Aorta (tissue), 5 donors: ENCODE measurements at places on chromosomes 3 and 15. TPM values are rescaled to one million over a fixed set of nuclear protein-coding genes. Genes with fewer than 3 reads are reported as not detected.

HDAC11 gene
- 19.9 TPM for total RNA-seq

- no peak for DNase-seq
- no peaks in the 10 kb centered on the region for H3K27me3 ChIP-seq
- H3K27ac ChIP-seq: no peak overlapping the region
- no peak overlapping the region for H3K4me3 ChIP-seq
Observed at GRCh38 chr3:60756241-60757030, 494.8 kb downstream of the FHIT start.

- no peak overlapping the region for H3K4me3 ChIP-seq
- no peaks in the 10 kb centered on the region for H3K36me3 ChIP-seq
- no peaks in the 10 kb centered on the region for H3K4me1 ChIP-seq
Observed at GRCh38 chr3:59876533-59877062, 826.8 kb upstream of the CFAP20DC start.

DNA sequence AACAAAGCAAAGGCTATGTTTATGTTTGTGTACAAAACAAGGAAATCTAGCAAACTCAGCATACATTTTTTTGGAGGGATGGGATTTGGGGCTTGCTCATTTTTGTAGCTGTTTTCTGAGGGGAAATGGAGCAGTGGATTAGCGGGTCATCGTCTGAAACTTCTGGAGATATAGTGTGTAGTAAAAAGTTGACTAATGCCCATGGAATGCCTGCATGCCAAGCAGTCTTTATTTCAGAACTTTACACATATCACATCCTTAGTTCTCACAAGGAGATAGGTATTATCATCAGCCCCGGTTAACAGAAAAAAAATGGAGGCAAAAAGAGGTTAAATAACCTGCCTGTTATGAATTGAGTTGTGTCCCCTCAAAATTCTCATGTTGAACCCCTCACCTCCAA is 47.1 kb downstream of the ATP13A4 start:
- DNase-seq: no peak
- no peak overlapping the region for H3K4me3 ChIP-seq
- no peaks in the 10 kb centered on the region for H3K36me3 ChIP-seq
- H3K4me1 ChIP-seq: no peaks in the 10 kb centered on the region

STAC gene
- total RNA-seq: 12.5 TPM

GRCh38 chr3:127195417-127195816 is 2.5 kb downstream of the PRR23E start:
- no peaks in the 10 kb centered on the region for H3K27me3 ChIP-seq
- H3K27ac ChIP-seq: no peak overlapping the region
- H3K4me1 ChIP-seq: no peaks in the 10 kb centered on the region
- no peak for DNase-seq
- H3K4me3 ChIP-seq: no peak overlapping the region
- H3K36me3 ChIP-seq: no peaks in the 10 kb centered on the region

DNA sequence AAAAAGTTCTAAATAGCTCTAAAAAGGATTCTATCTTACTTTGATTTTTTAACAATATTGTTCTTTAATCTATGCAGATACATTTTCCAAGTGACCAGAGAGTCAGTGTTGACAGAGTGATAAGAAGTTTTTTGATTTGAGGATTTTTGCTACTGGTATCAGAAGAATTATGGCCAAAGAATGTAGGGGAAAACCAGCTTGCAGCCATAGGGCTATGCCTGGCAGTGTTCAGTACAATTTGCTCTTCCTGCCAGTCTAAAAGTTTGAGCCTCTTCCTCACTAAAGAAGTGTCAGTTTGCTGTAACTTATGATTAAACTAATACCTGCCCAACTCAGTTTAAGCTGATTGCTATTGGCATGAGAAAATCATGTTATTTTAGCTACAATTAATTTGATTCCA is 35.3 kb upstream of the FSIP1 start:
- DNase-seq: no peak
- H3K4me3 ChIP-seq: no peak overlapping the region
- no peaks in the 10 kb centered on the region for H3K4me1 ChIP-seq
- no peaks in the 10 kb centered on the region for H3K27me3 ChIP-seq
- H3K36me3 ChIP-seq: no peaks in the 10 kb centered on the region

GRCh38 chr3:95731753-95732152 is 1082.6 kb upstream of the EPHA6 start:
- H3K36me3 ChIP-seq: no peaks in the 10 kb centered on the region
- H3K4me3 ChIP-seq: no peak overlapping the region

- H3K27me3 ChIP-seq: no peaks in the 10 kb centered on the region
- no peak overlapping the region for H3K4me3 ChIP-seq
- no peaks in the 10 kb centered on the region for H3K36me3 ChIP-seq
- DNase-seq: no peak
Observed at GRCh38 chr3:5021116-5022092, 42.2 kb downstream of the BHLHE40 start.

DNA sequence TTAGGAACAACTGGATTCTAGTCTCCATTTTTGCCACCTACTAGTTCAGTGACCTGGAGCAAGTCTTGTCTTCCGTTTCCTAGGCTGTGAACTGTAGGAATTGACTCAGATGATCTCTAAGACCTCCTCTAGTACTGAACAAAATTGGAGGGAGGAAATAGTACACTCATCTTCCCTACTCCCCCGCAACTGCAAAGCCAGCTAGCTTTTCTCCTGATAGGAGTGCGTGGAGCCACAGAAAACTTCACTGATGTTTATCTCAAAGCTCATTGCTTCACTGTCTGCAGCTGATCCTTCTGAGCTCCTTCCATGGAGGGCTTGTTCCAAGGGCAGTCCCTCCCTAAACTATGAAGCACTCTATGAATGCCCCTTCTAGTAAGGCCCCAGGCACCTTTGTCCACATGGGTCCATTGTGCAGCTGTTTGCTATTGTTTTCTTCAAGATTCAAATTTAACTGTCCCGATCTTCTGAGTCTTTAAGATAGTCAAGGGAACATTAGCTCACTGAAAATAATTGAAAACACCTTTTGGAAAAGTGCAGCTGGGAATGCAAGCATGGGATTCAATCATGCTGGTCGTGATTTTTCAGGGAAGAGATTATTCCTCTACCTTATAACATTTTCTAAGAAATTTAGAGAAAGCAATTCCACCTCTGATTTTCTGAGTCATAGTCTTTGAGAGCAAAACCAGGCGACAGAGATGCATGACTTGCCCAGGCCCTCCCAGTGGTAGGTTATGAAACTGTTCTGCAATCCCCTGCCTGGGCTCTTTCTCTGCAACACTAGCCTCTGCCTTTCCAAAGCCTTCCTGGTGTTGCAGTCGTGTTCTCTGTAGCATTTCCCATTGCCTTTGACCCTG is 24.3 kb downstream of the FILIP1L start:
- DNase-seq: no peak
- no peaks in the 10 kb centered on the region for H3K27me3 ChIP-seq
- H3K4me3 ChIP-seq: no peak overlapping the region
- H3K4me1 ChIP-seq: peaks cover 3% of the 10 kb centered on the region

SEMA3F gene
- 39.2 TPM for total RNA-seq

GRCh38 chr3:59056706-59057105 is 6.9 kb upstream of the CFAP20DC start:
- no peaks in the 10 kb centered on the region for H3K4me1 ChIP-seq
- H3K27ac ChIP-seq: no peak overlapping the region
- no peaks in the 10 kb centered on the region for H3K36me3 ChIP-seq
- no peaks in the 10 kb centered on the region for H3K27me3 ChIP-seq
- DNase-seq: no peak

PGBD4 gene
- total RNA-seq: 1.7 TPM

- no peak overlapping the region for H3K27ac ChIP-seq
- no peak overlapping the region for H3K4me3 ChIP-seq
- H3K36me3 ChIP-seq: no peaks in the 10 kb centered on the region
- DNase-seq: no peak
- H3K4me1 ChIP-seq: no peaks in the 10 kb centered on the region
Observed at GRCh38 chr15:97446138-97446537, 514.4 kb upstream of the ARRDC4 start.

DNA sequence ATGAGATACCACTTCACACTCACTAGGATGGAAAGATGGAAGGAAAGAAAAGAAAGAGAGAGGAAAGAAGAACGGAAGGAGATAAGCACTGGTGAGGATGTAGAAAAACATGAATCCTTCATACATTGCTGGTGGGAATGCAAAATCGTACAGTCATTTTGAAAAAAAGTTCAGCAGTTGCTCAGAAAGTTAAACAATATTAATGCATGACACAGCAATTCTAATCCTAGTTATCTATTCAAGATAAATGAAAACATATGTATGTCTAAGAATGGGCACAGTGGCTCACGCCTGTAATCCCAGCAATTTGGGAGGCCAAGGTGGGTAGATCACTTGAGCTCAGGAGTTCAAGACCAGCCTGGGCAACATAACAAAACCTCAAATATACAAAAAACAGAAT is 59.1 kb downstream of the SENP7 start:
- H3K4me1 ChIP-seq: no peaks in the 10 kb centered on the region
- DNase-seq: no peak
- no peaks in the 10 kb centered on the region for H3K36me3 ChIP-seq
- no peak overlapping the region for H3K27ac ChIP-seq

- H3K36me3 ChIP-seq: no peaks in the 10 kb centered on the region
- no peaks in the 10 kb centered on the region for H3K4me1 ChIP-seq
- no peak overlapping the region for H3K4me3 ChIP-seq
- DNase-seq: no peak
- no peak overlapping the region for H3K27ac ChIP-seq
Observed at GRCh38 chr15:34876640-34877039, 81.3 kb upstream of the ACTC1 start.

GRCh38 chr3:69320871-69321271 is 65.0 kb downstream of the FRMD4B start:
- no peaks in the 10 kb centered on the region for H3K27me3 ChIP-seq
- DNase-seq: no peak
- H3K4me1 ChIP-seq: no peaks in the 10 kb centered on the region
- no peak overlapping the region for H3K27ac ChIP-seq
- H3K36me3 ChIP-seq: no peaks in the 10 kb centered on the region
- no peak overlapping the region for H3K4me3 ChIP-seq

GRCh38 chr3:4772171-4772804 is 206.9 kb upstream of the BHLHE40 start:
- H3K27me3 ChIP-seq: no peaks in the 10 kb centered on the region
- peak overlapping the region; percentile 52 for H3K27ac ChIP-seq
- DNase-seq: peak; percentile 90
- H3K4me1 ChIP-seq: peaks cover 2% of the 10 kb centered on the region

KBTBD13 gene
- total RNA-seq: 1.5 TPM

DNA sequence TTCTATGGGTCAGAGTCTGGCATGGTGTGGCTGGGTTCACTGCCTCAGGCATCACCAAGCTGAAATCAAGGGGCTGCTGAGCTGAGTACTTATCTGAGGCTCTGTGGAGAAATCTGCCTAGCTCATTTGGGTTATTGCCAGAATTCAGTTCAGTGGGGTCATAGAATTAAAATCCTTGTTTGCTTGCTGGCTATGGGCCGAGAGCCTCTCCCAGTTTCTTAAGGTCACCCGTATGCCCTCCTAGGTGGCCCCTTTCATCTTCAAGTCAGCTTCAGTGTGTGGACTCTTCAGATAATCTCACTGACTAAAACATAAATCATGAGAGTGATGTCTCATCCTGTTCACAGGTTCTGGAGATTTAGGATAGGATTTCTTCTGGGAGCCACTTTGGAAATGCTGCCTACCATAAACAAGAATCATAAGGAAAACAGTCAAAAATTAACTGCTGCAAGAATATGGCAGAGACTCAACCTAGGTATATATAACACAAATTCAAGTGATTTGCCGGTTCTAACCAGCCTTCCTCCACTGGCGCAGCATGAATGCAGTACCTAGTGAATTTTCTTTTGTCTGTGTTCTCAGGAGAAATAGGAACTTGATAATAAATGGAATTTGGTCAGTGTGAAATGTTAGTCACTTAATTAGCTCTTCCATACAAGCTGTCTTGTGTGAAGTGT is 5.3 kb downstream of the CP start:
- no peaks in the 10 kb centered on the region for H3K27me3 ChIP-seq
- no peak overlapping the region for H3K4me3 ChIP-seq
- no peak overlapping the region for H3K27ac ChIP-seq
- DNase-seq: no peak
- no peaks in the 10 kb centered on the region for H3K36me3 ChIP-seq
- H3K4me1 ChIP-seq: no peaks in the 10 kb centered on the region

ZNF710 gene
- total RNA-seq: 17.9 TPM

GRCh38 chr3:87307805-87308204 is 31.4 kb upstream of the POU1F1 start:
- H3K4me1 ChIP-seq: no peaks in the 10 kb centered on the region
- no peak for DNase-seq
- no peaks in the 10 kb centered on the region for H3K27me3 ChIP-seq
- no peak overlapping the region for H3K27ac ChIP-seq

GRCh38 chr3:25002052-25002451 is 426.0 kb upstream of the RARB start:
- DNase-seq: no peak
- peaks cover 3% of the 10 kb centered on the region for H3K4me1 ChIP-seq
- H3K27me3 ChIP-seq: no peaks in the 10 kb centered on the region
- H3K27ac ChIP-seq: no peak overlapping the region

DNA sequence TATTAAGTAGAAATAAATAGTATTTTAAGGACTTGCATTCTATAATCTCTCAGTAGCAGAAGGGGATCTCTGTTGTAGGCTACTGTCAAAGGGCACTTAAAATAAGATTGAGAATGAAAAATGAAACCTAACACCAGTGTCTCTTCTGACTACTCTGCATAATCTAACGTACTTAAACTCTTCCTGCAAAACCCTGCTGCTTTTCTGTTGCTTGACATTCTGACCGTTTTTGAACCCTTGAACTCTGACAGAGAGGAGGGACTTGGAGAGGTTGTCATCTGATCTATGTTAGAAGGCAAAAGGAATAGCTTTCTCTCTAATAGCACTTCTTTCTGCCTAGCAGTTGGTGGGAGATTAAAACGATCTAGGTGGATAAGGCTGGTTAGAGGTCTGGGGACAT is 204.6 kb downstream of the ZIC1 start:
- H3K27me3 ChIP-seq: no peaks in the 10 kb centered on the region
- no peaks in the 10 kb centered on the region for H3K4me1 ChIP-seq
- no peak for DNase-seq
- no peak overlapping the region for H3K27ac ChIP-seq
- H3K4me3 ChIP-seq: no peak overlapping the region

GRCh38 chr3:57933602-57934001 is 74.6 kb upstream of the FLNB start:
- no peak overlapping the region for H3K4me3 ChIP-seq
- no peaks in the 10 kb centered on the region for H3K36me3 ChIP-seq
- H3K27ac ChIP-seq: no peak overlapping the region
- DNase-seq: no peak
- H3K27me3 ChIP-seq: no peaks in the 10 kb centered on the region

NR1I2 gene
- 0.12 TPM for total RNA-seq

DNA sequence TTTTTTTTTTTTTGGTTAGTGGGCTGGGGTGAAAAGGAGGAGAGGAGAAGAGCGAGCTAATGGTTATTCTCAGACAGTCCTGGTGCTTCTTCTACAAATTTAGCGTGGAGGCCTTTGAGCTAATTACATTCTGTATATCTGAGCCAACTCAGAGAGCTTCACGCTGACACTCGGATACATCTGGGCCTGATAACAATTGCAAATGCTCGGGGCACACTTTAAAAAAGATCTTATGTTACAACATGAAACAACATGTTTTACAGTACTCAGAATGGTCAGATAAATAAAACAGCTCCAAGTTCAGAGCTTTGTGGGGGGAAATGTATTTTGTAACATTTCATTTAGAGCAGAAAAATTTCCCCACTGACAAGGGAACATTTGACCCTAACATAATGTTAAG is 966.9 kb upstream of the NR2F2 start:
- H3K27ac ChIP-seq: no peak overlapping the region
- no peak for DNase-seq
- H3K4me3 ChIP-seq: no peak overlapping the region
- no peaks in the 10 kb centered on the region for H3K4me1 ChIP-seq
- no peaks in the 10 kb centered on the region for H3K36me3 ChIP-seq

ACAN gene
- 312 TPM for total RNA-seq

- no peak for DNase-seq
- H3K27me3 ChIP-seq: no peaks in the 10 kb centered on the region
- no peak overlapping the region for H3K27ac ChIP-seq
- no peaks in the 10 kb centered on the region for H3K36me3 ChIP-seq
- H3K4me1 ChIP-seq: no peaks in the 10 kb centered on the region
- no peak overlapping the region for H3K4me3 ChIP-seq
Observed at GRCh38 chr15:54540721-54541120, 562.5 kb downstream of the UNC13C start.
